ENCODE measurements at places on chromosomes 11 and 22. TPM values are rescaled to one million over a fixed set of nuclear protein-coding genes. Genes with fewer than 3 reads are reported as not detected.
A peak's percentile ranks its signal among the peaks of the same experiment; 100 is the strongest.

GRCh38 chr11:122796128-122796717 lies 42.1 kb upstream of the CRTAM start:
- no peak for DNase-seq

GRCh38 chr11:80798174-80798573 lies 1357.3 kb upstream of the TENM4 start:
- no peak for DNase-seq

GRCh38 chr22:32829451-32829851 lies 27.9 kb downstream of the TIMP3 start:
- no peak for DNase-seq

DNA sequence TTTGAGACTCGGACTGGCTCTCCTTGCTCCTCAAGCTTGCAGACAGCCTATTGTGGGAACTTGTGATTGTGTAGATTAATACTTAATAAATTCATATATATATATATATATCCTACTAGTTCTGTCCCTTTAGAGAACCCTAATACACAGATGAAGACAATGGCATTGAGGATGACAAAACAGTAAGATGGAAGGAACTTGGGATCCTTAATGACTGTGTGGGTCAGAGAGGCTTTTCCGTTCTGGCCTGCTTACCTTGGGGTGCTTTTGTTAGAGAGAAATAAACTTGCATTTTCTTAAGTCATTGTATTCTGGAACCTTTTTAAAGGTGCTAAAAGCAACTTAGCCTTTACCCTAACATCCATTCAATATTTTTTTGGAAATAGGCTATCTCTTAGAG lies 49.6 kb upstream of the RRAS2 start:
- DNase-seq = no peak

DNA sequence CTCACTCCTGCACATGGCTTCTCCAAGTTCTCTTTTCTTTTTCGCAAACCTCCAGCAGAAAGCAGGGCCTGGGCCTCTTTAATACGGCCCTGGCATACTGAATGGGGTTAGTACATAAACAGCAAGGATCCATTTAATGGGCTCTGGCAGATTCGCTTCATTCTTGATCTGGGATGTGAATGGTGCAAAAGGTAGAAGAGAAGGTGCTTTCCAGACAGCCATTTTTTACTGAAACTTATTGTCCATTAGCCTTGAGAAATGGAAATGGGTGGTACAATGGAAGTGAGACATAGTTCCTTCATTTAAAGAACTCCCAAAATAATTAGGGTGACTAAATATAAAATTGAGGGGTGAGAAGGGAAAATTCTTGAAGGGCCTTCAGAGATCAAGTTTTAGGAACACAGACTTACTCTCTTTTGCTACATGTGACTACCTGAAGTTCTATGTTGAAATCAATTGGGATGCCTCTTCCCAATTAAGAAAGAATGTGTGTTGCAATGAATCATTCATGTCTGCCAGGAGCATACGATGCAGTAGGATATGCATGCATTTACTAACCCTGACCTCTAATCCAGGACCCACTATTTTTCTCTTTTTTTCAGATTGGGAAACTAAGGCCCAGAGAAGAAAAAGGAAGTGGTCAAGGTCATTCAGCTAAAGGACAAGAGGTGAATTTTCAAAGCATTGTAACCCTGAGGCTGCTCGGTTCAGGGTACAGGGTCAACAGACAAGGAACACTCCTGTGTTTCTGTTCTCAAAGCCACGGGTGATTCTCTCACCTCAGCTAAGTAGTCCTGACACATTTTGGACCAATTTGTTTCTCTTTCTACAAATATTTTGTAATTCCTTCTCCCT lies 144.1 kb downstream of the BBOX1 start:
- DNase-seq = no peak

DNA sequence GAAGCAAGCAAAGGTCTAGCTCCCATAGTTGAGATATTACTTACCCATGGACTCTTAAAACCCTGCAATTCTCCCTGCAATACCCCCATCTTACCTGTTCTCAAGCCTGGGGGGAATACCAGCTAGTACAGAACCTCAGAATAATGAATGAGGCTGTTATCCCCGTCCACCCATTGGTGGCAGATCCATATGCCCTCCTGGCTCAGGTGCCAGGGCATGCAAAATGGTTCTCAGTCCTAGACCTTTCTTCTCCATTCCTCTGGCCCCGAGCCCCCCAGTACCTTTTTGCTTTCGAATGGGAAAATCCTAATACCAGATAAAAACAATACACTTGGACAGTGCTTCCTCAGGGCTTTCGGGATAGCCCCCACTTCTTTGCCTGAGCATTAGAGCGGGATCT lies 86.4 kb downstream of the PIWIL4 start:
- DNase-seq = no peak

DNA sequence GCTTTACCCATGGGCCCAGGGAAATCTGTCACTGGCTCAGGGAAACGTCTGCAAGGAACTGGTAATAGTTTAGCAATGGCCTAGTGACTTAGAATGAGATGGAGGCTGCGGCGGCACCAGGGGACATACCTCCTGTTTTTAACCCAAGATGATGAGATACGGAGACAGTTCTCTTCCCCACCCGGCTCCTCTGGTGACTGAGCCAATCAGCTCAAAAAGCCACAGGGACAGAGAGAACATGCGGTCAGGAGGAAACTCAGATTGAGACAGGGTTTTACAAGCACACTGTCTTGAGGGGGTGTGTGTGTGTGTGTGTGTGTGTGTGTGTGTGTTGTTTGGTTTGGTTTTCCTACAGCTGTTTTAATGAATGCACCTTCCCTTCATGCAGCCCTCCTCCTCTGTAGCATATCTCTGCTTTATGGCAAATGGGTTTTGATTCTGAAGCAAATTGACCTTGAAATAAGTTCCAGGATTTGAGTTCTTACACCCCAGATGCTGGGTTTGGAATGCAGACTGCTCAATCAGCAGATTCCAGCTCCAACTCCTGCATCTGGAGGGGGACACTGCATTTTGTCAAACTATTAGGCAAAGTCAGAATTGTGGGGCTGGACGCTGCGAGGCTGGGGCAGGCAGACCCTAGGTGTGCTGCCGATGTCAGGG lies 246.2 kb downstream of the NTM start:
- DNase-seq = no peak

Gene DRICH1
- total RNA-seq = not detected

GRCh38 chr11:19984048-19984742 lies 176.1 kb downstream of the DBX1 start:
- DNase-seq = no peak

GRCh38 chr22:23523713-23524112 lies 56.4 kb downstream of the IGLL1 start:
- no peak for DNase-seq

Gene STIM1
- total RNA-seq = 25.8 TPM

- DNase-seq = no peak
Observed at GRCh38 chr11:8227156-8228152, 36.2 kb downstream of the LMO1 start.

Gene GNAZ
- 2.8 TPM for total RNA-seq

- DNase-seq = peak; percentile 91
Observed at GRCh38 chr11:75562048-75562835, at the start of gene SERPINH1. Gene SERPINH1, plus strand, starts transcription at chr11:75562253. Its CDS starts 4,097 bp downstream, at chr11:75566350.

Gene LMO2
- 15.8 TPM for total RNA-seq

Gene ELFN2
- total RNA-seq = 0.05 TPM

DNA sequence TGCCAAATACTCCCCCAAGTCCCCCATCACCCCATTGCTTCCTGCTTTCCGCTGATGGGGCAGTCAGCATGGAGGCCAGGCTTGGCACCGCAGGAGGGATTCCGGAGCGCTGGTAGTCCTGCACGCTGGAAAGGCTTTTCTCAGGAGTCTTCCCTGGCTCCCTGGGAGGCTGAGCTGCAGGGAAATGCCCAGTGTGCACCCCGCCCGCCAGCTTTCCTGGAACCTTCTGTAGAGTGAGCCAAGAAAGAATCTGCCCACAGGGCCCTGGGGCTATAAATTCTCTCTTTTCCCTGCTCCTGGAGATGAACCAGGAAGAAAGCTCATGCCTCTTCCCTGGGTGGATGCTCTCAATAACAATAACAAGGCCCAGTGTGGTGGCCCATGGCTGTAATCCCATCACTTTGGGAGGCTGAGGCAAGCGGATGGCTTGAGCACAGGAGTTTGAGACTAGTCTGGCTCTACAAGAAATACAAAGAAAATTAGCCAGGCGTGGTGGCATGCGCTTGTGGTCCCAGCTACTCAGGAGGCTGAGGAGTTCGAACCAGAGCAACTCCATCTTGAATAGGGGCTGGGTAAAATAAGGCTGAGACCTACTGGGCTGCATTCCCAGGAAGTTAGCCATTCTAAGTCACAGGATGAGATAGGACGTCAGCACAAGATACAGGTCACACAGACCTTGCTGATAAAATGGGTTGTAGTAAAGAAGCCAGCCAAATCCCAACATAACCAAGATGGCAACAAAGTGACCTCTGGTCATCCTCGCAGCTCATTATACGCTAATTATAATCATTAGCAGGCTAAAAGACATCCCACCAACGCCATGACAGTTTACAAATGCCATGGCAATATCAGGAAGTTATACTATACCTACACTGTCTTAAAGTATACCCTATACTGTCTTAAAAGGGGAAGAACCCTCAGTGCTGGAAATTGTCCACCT lies 46.4 kb upstream of the FTH1 start:
- no peak for DNase-seq

DNA sequence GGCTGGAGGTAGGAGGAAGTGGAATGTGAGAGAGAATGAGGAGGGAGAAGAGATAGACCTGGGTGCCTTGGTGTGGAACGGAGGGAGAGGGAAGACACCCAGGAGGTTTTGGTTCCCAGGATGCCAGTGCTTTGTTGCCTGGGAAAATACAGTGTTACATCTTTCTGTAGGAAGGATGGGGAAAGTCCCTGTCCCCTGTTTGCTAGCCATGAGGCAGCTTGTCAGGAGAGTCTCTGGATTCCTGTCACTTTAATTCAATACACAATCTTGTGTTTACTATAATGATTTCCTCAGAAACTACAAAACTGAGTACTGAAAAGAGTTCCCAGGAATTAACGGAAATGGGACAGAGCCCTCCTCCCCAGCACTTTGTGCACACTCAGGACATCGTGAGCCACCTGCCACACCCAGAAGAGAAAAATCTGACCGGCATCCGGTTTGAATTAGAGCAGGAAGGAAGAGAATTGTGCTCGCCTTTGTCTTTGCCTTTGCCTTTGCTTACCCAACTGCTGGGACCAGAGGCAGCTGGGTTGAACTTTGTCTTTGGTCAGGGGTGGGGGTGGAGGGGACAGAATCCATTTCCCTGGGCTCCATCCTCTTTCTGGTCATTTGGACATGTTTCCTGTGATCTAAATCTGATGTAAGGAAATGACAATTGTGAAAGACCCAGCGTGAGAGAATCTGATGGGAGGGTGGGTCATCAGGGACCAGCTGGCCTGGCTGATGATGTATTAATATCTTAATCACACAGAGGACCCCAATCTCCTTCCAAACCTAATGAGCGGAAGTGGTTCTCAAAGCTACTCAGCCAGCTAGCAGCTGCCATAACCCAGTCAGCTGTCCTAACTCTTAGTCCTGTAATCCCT lies 1.3 kb upstream of the LIMK2 start:
- peak; percentile 43 for DNase-seq

DNA sequence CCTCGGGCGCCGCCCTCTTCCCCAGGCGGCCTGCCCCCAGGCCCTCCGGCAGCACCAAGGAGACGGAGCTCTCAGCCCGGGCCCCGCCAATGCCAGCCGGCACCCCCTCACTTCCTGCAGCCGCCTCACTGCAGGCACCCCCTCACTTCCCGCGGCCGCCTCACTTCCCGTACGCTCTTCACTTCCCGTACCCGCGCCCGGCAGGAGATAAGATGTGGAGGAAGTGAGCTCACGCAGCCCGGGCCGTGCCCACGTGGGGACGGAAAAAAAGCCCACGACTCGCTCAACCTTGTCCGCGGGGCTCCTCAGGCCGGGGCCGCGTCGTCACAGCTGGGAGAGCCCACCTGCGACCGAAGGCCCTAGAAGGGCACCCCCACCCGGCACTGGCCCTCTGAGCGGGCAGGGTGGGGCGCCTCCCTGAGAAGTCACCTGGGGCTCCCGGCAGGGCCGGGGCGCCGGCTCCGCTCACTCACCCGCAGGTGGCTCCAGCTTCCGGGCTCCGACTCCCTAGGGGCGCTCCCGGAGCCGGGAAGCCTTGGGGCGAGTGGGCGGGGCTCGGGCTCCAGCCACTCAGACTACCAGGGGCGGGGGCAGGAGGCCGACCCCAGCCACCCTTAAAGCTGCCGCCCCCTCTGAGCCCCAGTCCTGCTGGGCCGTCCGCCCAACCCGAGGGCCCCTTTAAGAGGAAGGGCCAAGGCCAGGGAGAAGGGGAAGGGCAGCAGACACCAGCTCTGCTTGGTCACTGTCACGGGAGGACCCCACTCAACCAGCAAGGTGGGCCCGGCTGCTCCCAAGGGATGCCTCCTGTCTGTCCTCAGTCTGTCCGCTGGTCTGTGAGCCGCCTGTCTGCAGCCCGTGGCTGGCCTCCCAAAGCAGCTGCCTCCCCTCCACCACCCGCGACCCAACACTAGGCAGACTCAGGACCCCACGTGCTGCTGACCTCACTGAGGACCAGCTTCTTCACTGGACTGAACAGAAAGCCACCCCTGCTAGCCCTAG lies 31.4 kb downstream of the PISD start:
- DNase-seq = peak; percentile 94

DNA sequence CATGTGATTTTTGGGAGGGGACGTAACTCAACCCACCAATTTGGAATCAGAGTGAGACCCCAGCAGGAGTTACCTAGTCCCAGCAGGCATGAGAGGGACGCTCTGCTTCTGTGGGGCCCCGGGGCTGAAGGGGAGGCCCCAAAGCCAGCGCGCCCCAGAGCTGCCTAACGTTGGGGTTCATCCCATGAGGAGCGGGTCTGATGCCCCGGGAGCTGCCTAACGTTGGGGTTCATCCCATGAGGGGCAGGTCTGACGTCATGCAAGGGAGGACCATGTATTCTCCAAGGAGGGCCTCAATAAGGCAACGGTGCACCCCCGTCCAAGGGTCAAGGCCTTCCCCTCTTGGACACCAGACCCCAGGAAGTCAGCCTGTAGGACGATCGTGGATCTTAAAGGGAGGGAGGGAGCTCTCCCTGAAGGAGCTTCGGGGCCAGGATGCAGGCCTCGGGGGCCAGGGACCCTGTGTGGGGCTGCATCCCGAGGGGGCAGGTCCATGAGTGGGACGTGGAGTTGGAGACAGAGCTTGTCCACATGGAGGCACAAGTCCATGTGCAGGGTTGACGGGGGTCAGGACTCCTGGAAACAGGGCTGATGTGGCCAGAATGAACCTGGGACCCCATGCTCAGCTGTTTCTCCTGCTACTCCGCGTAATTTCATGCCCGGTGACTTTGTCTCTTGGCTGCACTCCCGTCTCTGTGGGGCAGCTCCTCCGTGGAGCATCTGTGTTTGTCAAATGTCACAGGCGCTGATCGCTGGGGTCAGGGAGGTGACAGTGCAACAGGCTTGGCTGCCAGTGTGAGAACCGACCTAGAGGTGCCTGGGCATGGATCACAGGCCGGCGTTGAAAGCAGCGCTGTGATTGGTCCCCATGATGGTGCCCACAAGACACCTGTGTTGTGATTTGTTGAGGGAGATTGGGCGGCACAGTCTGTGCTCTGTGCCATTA lies 1029.1 kb downstream of the BRD1 start:
- no peak for DNase-seq

Gene FKBP2
- total RNA-seq = 66.9 TPM

Gene MRGPRX4
- not detected for total RNA-seq

Gene HBB
- 77.3 TPM for total RNA-seq

All from left cardiac atrium (tissue), 4 donors.